ENCODE measurements at places on chromosomes 7 and 10.

GRCh38 chr7:26782501-26782900, 81.9 kb downstream of the SKAP2 start:
- DNase-seq, result no peak

GRCh38 chr7:129779602-129780256, 168.2 kb downstream of the NRF1 start:
- peak; percentile 13 for DNase-seq

DNA sequence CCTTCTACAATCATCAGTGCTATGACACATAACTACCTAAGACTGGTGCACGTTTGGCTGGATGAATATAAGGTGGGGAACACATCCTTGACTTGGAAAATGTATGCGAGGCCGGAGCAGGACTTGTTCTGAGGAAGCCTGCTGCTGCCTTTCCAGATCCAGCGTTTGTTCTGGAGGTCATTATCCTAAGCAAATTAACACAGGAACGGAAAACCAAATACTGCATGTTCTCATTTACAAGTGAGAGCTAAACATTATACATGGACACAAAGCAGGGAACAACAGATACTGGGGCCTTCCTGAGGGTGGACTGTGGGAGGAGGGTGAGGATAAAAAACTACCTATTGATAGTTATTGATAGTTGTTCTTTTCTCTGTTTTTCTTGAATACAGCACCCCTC, 10.8 kb upstream of the GALNT11 start:
- no peak for DNase-seq

GRCh38 chr7:79236352-79237028, 217.0 kb downstream of the MAGI2 start:
- DNase-seq, result no peak

GRCh38 chr10:35554461-35555056, 50.6 kb upstream of the GJD4 start:
- DNase-seq, result no peak

DNA sequence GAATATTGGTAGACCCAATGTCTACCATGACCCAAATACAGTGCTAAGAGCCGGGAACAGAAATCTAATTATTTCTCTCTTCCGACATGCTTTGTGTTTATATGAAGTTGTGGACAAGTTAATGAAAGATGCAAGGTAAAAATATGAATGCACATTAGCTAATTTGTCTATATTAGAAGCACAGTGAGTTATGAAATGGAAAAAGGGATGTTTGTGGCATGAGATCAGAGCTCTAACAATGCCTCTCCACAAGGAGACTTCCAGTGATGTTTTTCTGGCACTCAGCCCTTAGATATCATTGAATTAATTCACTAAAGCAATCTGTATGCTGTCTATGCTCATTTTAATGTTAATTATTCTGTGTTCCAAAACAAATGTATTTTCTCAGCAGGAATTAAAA, 897.2 kb downstream of the CNTNAP2 start:
- DNase-seq, result no peak

GRCh38 chr7:1220000-1220726, 12.5 kb upstream of the UNCX start:
- DNase-seq, result no peak

DNA sequence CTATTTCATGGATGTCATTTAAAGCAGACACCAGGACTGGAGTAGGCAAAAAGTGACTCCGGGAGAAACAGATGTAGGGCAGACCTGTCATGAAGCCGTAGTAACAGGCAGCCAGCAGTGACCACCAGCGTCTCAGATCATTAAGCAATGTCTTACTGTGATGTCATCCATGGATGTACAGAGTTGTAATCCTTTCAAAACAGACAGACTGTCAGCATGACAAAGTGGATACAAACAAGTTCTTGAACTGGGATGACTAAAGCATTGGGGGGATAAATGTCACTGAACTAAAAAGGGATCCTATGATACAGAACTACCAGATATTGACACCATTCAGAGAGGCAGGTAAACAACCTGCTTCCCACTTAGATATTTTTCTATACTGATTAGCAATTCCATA, 675.5 kb downstream of the PARD3 start:
- DNase-seq, result no peak

- no peak for DNase-seq
Measured at GRCh38 chr7:46855851-46856250, 726.1 kb downstream of the TNS3 start.

- no peak for DNase-seq
Measured at GRCh38 chr7:23335136-23335535, 36.0 kb downstream of the MALSU1 start.

GRCh38 chr7:46387646-46388045, 466.6 kb upstream of the IGFBP3 start:
- no peak for DNase-seq

Measured in stimulated activated CD4-positive, alpha-beta T cell treated with anti-CD3 and anti-CD28 coated beads, Interleukin-4, amount 100 ng/mL, for 4 hours (primary cell).